Esophagus muscularis mucosa (tissue), 4 donors: ENCODE measurements at places on chromosomes 5 and 9. TPM values are rescaled to one million over a fixed set of nuclear protein-coding genes. Genes with fewer than 3 reads are reported as not detected.

DNA sequence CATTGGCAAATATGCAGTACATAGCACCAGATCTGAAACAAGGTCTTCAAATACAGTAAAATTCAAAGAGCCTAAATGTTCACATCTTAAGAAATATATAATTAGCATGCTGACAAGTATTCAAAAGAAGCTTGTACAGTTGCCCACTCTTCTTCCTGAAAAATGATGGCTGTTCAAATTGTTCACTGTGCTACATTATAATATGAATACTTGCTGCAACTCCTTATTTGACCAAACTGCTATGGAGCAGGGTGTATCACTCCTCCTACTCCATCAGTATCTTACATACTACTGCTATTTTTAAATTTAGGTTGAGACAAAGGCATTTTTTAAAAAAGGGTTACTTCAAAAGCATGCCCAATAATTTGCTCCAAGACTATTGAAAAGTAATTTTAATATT lies 39.3 kb downstream of the RNF145 start:
- H3K36me3 ChIP-seq = no peaks in the 10 kb centered on the region
- DNase-seq = no peak
- no peaks in the 10 kb centered on the region for H3K27me3 ChIP-seq
- H3K4me3 ChIP-seq = no peak overlapping the region
- no peak overlapping the region for H3K27ac ChIP-seq

GRCh38 chr5:34695275-34696027 lies 39.3 kb downstream of the RAI14 start:
- no peak for DNase-seq
- H3K27me3 ChIP-seq = no peaks in the 10 kb centered on the region
- H3K27ac ChIP-seq = peak overlapping the region; percentile 56
- no peaks in the 10 kb centered on the region for H3K36me3 ChIP-seq
- H3K4me1 ChIP-seq = peaks cover 42% of the 10 kb centered on the region
- peak overlapping the region; percentile 28 for H3K4me3 ChIP-seq

DNA sequence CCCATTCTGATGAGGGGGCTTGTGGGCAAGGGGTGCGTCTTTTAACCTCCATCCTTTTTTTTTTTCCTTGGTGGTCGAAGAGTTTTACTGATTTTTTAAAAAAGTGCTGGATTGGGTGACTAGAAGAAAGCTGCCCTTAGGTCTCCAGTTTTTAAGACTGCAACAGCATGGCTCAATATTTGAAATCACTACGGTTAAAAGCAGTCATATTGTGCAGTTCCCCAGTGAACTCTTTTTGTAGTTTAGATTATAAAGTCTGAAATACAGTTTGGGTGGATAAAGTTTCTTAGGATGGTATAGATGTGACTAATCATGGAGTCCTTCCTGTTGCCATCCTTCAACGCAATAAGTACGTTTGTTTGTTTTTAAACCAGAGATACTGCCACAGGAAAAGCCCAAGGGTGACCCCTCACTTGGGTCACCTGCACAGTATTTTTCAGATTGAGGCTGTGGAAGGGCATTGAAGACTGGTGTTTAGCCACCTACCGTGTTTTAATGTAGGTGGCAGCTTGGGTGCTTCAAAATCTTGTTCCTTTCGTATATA lies 520 bp upstream of the DHFR start:
- H3K27ac ChIP-seq = peak overlapping the region; percentile 97
- peaks cover 12% of the 10 kb centered on the region for H3K4me1 ChIP-seq
- H3K36me3 ChIP-seq = peaks cover 36% of the 10 kb centered on the region
- peak overlapping the region; percentile 76 for H3K4me3 ChIP-seq

DNA sequence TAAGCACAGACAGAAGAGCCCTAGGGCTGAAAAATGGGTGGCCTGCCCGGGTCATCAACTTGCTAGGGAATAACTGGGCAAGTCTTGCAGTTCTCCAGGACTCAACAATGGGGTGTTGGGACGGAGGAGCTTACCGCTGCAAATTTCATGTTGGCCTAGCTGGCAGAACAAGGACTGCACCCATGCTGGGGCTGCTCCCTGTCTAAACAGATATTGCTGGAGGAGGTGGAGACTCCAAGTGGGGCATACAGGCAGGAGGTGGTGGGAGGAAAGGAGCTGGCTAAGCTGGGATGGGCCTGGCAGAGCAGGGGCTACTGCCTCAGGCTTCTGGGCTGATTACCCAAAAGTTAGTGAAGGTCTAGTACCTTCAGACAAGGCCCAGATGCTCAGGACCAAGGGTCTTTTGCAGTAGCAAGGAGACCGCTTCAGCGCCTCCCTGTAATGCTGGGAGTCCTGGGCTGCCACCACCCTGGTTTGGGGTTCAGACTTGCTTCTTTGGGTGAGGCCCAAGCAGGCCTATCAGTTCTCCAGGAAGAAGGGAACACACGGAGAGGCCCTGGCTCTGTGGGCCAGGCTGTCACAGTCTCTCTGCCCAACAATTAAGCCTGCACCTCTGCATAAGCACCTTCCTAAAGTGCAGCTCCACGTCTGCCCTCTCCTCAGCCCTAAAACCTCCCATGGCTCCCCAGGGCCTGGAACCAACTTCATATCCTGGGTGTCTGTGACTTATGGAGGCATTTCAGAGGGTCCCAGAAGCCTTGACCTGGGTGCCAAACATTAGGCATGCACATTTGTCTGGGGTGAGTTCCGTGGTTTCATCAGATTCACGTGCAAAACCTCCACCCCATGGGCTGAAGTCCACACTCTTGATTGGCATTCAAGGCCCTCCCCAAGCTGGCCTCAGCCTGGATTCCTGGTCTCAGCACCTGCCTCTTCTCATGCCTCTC lies 24.2 kb upstream of the KIF12 start:
- H3K4me1 ChIP-seq = peaks cover 6% of the 10 kb centered on the region
- no peaks in the 10 kb centered on the region for H3K36me3 ChIP-seq
- no peaks in the 10 kb centered on the region for H3K27me3 ChIP-seq

DNA sequence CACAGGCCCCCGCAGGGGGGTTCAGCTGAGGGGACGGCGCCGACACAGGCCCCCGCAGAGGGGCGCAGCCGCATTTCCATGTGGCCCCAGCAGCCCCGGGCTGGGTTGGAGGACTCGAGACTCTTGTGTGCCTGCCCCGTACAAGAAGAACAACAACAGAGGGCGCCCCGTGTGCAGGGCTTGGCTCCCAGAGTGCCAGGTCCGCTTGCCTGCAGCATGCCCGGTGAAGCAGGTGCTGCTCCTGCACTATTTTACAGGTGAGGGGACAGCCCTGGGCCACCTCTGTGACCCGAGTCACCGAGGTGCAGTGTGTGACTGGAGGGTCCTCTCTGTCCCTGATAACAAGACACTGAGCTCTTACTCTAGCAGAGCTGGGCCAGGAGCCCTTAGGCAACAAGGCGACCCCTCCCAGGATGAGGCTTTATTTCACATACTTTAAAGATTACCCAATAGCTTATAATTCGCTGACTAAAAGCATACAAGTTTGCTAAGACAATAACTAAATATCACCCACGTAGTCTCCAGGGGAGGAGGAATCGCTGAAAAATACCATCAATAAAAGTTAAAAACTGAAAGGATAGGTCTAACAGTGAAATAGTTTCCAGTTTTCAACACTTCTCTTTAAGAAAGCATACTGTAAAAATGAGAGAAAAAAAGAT lies 41.7 kb upstream of the SLC9A3 start:
- H3K4me3 ChIP-seq = no peak overlapping the region
- no peaks in the 10 kb centered on the region for H3K36me3 ChIP-seq
- H3K4me1 ChIP-seq = no peaks in the 10 kb centered on the region
- no peak for DNase-seq

DNA sequence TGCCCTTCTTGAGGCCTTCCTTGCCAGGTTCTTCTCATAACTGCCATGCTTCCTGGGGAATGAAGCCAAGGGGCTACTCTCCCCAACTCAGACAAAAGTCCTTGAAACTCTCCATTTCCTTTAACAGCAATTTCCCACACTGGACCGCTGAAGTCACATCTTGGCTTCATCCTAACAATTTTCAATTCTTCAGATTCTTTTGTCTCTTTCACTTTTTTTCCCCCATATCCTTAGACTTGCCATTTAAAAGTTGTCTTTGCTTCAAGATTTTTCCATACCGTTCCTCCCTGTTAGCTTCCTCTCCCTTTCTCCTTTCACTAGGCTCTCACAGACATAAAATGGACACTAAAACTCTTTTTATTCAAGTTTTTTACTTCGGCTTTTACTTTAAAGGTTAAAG lies 93.1 kb upstream of the ITGA1 start:
- no peak overlapping the region for H3K27ac ChIP-seq
- H3K4me1 ChIP-seq = peaks cover 64% of the 10 kb centered on the region
- no peaks in the 10 kb centered on the region for H3K36me3 ChIP-seq

GRCh38 chr5:78803353-78803752 lies 154.8 kb upstream of the LHFPL2 start:
- H3K4me1 ChIP-seq = no peaks in the 10 kb centered on the region
- no peak for DNase-seq
- H3K27me3 ChIP-seq = no peaks in the 10 kb centered on the region
- peaks cover 3% of the 10 kb centered on the region for H3K36me3 ChIP-seq

- H3K27me3 ChIP-seq = peaks cover 9% of the 10 kb centered on the region
- peak; percentile 39 for DNase-seq
- peaks cover under 1% of the 10 kb centered on the region for H3K4me1 ChIP-seq
- H3K36me3 ChIP-seq = no peaks in the 10 kb centered on the region
- H3K4me3 ChIP-seq = no peak overlapping the region
- no peak overlapping the region for H3K27ac ChIP-seq
These were observed 4.9 kb downstream of the TMEM171 start for GRCh38 chr5:73125289-73125688.

- H3K27me3 ChIP-seq = peaks cover 51% of the 10 kb centered on the region
- H3K4me1 ChIP-seq = no peaks in the 10 kb centered on the region
- DNase-seq = no peak
- no peak overlapping the region for H3K27ac ChIP-seq
These were observed 11.4 kb downstream of the MRPL36 start for GRCh38 chr5:1788200-1788599.

- H3K27me3 ChIP-seq = no peaks in the 10 kb centered on the region
- no peaks in the 10 kb centered on the region for H3K36me3 ChIP-seq
- peaks cover 6% of the 10 kb centered on the region for H3K4me1 ChIP-seq
- DNase-seq = no peak
These were observed 21.9 kb downstream of the FGF18 start for GRCh38 chr5:171441246-171441791.

DNA sequence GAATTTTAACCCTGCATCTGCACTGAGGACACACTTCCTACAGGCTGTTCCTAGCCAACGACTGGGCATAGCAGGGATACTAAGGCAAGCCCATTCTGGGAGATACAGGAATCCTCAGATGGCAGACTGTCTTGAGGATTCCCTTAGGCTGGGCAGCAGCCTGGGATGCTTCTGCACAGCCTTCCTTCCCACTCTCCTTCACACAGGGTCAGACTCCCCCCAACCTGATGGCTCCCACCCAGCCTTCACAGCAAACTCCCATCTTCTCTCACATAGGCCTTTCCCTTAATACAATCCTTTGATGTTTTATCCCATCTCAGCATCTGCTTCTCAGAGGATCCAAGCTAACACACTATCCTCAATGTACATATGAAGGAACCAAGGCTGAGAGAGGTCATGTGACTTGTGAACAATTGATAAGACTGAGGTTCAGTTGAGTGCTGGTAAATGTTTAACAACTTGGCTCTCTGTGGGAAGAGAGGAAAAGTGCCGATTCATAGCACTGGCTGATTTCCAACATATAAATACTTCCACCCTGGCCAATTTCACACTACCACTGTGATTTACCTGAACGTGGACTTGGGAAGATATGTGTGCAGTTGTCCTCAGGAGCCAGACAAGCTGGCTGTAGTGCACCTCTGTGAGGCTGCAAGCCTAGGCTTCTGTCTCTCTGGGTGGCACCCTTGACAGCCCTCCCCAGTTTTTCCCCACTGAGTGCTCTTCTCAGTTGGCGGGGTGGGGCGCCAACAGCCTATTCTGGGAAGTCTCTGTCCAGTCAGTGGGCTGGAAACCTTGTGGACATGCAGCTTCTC lies 120.2 kb upstream of the TRIM32 start:
- H3K4me3 ChIP-seq = no peak overlapping the region
- no peak for DNase-seq
- H3K36me3 ChIP-seq = no peaks in the 10 kb centered on the region
- H3K27ac ChIP-seq = no peak overlapping the region
- peaks cover 3% of the 10 kb centered on the region for H3K4me1 ChIP-seq
- H3K27me3 ChIP-seq = no peaks in the 10 kb centered on the region

DNA sequence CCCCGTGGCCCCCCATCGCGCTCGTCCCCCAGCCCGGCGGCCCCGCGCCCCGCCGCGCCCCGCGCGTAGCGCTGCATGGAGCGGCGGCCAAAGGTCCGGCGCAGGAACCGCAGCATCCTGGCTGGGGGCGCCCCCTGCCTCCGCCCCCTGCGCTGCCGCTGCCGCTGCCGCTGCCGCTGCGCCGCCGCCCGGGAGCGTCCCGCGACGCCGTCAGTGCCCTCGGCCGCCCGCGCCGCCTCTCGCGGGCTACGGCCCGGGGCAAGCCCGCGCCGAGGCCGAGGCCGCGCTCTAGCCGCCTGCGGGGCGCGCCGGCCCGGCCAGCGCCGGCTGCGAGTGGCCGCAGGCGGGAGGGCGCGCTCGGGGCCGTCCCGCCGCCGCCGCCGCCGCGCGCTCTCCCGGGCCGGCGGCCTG lies 523 bp downstream of the EPB41L4B start:
- peaks cover 31% of the 10 kb centered on the region for H3K27me3 ChIP-seq
- peak overlapping the region; percentile 46 for H3K4me3 ChIP-seq
- H3K36me3 ChIP-seq = no peaks in the 10 kb centered on the region
- H3K4me1 ChIP-seq = peaks cover 18% of the 10 kb centered on the region

DNA sequence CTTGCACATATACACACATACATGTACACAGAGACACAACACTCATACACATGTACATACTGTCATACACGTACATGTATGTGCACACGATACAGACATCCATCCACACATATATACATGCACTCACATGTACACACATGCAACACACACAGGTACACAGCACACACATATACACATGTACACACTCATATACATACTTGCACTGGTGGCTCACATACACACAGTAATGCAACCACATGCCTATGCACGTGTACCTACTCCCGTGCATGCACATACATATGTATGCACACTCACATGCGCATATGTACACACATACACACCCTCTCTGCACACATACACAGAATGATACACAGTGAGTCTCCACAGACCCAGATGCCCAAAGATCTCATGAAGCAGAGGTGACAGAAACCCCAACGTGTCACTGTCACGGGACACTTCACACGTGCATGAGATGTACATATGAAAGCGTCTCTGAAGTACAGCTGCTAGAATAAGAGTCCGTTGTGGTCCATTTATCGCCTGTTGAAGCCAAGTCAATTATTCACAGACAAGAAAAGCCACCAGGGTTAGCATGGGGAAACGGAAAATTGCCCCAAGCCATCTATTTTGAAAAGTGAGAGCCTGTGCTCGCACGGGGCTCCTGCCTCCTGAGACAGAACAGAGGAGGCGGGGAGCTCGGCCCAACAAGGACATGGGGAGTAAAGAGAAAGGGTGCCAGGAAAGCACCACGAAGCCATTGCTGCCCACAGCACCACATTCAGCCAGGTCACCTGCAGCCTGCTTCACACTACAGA lies 24.9 kb downstream of the LPCAT1 start:
- H3K27ac ChIP-seq = no peak overlapping the region
- H3K4me1 ChIP-seq = peaks cover 29% of the 10 kb centered on the region
- peaks cover 25% of the 10 kb centered on the region for H3K36me3 ChIP-seq
- no peak for DNase-seq
- no peak overlapping the region for H3K4me3 ChIP-seq

Gene FOXD4L3
- total RNA-seq = not detected

Gene KCNMB1
- total RNA-seq = 83.0 TPM
